ENCODE measurements at places on chromosomes 3 and 15. TPM values are rescaled to one million over a fixed set of nuclear protein-coding genes. Genes with fewer than 3 reads are reported as not detected.

UMPS gene
- 30.7 TPM for total RNA-seq

LRRC15 gene
- not detected for total RNA-seq

GPR171 gene
- not detected for total RNA-seq

SHF gene
- 309 TPM for total RNA-seq

AP3B2 gene
- total RNA-seq = 218 TPM

CHRNA3 gene
- 208 TPM for total RNA-seq

NEO1 gene
- 157 TPM for total RNA-seq

GOLGA8T gene
- total RNA-seq = not detected

PLSCR2 gene
- total RNA-seq = not detected

IQCF6 gene
- total RNA-seq = not detected

UCN2 gene
- total RNA-seq = 4.3 TPM

GRCh38 chr3:65619451-65619881, 419.3 kb downstream of the MAGI1 start:
- DNase-seq = no peak

DNA sequence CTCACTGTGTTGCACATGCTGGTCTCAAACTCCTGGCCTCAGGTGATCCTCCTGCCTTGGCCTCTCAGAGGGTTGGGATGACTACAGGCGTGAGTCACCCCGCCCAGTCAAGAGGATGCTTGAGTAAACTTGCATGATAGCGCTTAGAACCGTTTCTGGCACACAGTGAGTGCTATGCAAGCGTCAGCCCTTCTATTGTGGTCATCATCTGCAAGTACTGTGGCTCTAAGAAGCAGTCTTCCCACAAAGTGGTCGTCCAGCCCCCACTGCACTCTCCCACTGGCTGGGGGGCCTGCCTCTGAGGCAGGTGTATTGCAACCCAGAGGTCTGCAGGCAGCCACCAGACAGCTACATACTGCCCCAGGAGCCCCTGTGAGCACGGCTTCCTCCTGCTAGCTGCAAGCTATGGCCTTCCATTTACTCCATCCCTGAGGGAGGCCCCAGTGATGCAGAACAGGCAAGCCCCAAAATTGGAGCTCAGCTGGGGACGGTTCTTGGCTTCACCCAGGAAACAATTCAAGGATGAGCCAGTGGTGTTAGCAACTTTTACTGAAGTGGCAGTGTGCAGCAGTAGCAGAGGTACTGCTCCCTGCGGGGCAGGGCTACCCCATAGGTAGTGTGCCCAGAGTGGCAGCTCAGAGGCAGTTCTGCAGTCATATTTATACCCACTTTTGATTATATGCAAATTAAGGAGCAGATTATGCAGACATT, 95.4 kb downstream of the LSM3 start:
- no peak for DNase-seq

- DNase-seq = no peak
Measured at GRCh38 chr15:39198044-39199000, 382.6 kb upstream of the THBS1 start.

- no peak for DNase-seq
Measured at GRCh38 chr15:81117136-81117535, 16.9 kb upstream of the CFAP161 start.

DNA sequence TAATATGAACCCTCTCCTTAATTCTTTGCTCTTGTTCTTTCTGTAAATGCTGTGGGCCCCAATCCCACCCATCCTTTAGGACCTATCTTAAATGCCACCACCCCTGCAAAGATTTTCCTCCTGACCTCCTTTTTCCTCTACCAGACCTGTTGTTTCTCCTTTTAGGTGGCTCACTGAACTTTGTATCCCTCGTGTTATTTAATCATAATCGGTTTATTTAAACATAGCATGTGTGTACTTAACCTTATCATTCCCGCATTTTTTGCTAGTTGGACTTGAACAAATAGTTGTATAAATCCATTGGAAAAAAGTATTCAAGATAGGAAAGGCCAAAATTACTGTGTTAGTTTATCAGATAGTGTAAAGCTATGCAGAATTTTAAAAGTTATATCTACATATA, 988 bp upstream of the NFKBIZ start:
- no peak for DNase-seq

GRCh38 chr3:46571684-46572083, 5.6 kb upstream of the LRRC2 start:
- DNase-seq = no peak

DNA sequence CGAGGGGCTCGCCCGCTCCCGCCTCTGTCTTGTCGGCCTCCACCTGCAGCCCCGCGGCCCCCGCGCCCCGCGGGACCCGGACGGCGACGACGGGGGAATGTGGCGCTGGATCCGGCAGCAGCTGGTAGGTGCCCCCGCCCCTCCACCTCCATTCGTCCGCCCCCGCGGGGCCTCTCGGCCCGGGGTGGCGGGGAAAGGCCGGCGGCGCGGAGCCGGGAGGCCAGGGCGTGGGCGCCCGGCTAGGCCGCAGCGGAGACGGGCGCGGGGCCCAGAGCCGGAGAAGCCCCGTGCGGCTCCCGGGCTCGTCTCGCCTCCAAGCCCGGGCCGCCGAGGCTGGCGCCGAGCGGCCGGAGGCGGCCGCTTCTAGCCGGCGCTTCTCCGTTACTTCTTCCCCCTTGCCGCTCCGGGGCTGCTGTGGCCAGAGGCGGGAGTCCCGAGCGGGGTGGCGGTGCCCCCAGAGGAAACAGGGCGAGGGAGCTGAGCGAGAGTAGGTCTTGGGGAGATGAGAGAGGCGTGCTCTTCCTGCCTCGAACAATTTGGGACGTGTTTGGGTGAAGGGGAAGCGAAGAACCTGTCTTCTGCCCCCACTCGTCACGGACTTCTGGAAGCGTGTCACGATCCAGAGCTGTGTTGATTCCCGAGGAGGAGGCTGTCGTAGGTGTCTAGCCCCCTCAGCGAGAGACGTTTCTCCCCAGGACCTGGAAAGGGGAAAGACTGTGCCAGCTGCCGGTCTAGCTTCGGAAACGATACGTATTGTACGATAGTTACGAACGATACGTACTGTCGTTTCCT, 555 bp downstream of the ATP11B start:
- DNase-seq = peak; percentile 43

GRCh38 chr3:14431452-14431916, 29.1 kb downstream of the SLC6A6 start:
- DNase-seq = no peak

DNA sequence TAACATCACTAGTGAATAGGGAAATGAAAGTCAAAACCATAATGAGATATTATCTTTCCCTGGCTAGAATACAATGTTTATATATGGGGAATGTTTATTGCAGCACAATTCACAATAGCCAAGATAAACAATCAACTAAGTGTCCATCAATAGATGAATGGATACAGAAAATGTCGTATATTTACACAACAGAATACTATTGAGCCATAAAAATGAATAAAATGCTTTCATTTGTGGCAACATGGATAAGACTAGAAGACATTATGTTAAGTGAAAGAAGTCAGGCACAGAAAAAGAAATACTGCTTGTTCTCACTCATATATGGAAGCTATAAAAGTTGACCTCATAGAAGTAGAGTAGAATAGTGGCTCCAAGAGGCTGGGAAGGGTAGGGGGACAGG, 65.2 kb downstream of the SLC9C1 start:
- no peak for DNase-seq

- no peak for DNase-seq
Measured at GRCh38 chr3:57221883-57222282, 5.6 kb upstream of the APPL1 start.

- DNase-seq = no peak
Measured at GRCh38 chr15:77393471-77393840, 26.4 kb downstream of the PEAK1 start.

DNA sequence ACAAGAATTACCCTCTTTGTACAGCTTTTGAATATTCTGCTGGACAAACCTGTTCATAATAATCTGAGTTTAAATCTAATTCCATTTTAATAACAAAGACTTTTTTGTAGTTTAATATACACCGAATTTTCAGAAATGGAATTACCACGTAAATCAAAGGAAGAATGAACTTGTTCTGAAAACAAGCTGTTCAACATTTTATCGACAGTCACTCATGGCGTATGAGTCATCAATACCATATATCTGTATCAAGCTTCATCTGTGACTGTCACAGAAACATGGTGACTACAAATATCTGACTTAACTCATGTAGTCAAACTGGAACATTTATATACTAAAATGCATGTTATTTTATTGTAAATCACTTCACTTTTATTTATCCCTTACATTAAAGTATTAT, 90.0 kb downstream of the EFL1 start:
- DNase-seq = no peak

- DNase-seq = no peak
Measured at GRCh38 chr3:42556089-42556632, 25.6 kb downstream of the SEC22C start.

DNA sequence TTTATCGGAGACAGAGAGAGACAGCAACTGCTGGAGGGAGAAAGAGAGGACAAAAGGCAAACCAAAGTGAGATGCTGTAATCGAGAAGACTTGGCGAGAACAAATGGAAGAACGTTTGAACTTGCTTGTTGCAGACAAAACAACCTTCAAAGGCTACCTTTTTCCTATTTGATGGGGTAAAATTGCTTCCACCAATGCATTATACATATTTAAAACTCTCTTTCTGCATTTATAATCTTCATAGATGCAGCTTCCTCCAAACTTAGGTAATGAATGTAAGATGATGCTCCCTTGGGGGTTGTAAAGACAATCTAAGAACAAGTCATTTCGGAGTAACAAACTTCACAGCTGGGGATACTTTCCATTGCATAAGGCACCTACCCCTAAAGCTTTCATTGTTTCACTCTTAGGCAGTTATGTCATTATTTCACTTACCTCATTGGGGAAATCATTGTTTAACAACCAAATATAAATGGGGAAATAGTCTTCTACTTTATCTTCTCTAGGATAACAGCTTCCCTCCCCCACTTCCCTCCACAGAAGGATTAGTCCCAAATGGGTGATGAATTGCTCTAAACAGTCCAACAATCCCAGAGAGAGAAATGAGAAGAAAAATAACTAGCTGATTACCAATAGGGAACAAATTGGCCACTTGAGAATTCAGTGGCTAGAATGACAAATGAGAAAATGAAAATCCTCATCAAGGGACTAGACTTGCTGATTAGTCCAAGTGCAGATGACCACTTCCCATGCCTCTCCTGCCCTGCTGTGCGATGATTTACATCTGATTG, 269.8 kb upstream of the ADAMTS9 start:
- DNase-seq = no peak

- no peak for DNase-seq
Measured at GRCh38 chr3:17972959-17973906, 230.8 kb upstream of the TBC1D5 start.

GRCh38 chr3:70568626-70569025, 256.2 kb upstream of the MDFIC2 start:
- DNase-seq = no peak

DNA sequence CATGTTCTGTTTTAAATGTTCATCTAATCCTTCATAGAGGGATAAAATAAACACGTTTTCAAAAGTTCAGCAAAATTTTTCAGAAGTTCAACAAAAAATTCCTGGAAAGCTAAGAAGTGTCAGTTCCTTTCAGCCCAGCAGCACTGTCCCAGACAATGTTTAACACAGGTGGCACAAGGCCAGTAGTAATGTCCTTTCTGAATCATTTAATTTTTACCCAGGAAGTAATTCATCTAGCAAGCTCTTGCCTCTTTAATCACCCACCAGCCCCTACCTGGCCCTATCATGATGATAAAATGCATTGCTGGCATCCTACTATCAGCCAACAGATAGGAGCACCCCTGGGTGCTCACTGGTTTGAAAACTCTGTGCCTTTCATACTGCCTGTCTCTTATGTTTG, 627.1 kb upstream of the ADAMTS9 start:
- no peak for DNase-seq

GRCh38 chr3:185629554-185630181, 43.6 kb downstream of the SENP2 start:
- no peak for DNase-seq

DNA sequence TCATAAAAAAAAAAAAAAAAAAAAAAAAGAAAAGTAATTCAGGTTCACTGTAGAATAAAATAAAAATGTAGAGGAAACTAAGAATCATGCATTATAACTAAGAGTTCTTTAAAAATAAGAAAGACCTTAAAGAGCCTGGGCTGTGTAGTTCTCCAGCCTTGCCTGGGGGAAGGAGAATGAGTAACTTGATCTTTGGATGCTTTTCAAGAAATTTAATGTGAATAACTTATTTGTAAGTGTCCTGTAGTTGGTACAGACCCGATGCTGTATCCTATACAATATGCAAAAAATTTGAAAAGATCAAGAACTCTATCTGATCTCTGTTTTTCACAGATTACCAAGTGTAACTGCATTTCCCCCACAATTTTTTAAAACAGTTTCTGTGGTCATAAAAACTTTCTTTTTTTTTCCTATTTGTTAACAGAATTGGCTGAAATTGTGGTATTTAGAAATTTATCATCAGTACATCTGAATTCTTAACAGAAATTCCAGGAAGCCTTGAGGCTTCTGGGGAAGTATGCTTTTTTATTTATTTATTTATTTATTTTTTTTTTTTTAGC, 195.3 kb downstream of the THRB start:
- DNase-seq = no peak

GRCh38 chr15:70853973-70854665, at the start of gene LARP6:
LARP6 (minus strand) TSS chr15:70854157; CDS start chr15:70854088, 69 bp downstream.
- DNase-seq = peak; percentile 81

DNA sequence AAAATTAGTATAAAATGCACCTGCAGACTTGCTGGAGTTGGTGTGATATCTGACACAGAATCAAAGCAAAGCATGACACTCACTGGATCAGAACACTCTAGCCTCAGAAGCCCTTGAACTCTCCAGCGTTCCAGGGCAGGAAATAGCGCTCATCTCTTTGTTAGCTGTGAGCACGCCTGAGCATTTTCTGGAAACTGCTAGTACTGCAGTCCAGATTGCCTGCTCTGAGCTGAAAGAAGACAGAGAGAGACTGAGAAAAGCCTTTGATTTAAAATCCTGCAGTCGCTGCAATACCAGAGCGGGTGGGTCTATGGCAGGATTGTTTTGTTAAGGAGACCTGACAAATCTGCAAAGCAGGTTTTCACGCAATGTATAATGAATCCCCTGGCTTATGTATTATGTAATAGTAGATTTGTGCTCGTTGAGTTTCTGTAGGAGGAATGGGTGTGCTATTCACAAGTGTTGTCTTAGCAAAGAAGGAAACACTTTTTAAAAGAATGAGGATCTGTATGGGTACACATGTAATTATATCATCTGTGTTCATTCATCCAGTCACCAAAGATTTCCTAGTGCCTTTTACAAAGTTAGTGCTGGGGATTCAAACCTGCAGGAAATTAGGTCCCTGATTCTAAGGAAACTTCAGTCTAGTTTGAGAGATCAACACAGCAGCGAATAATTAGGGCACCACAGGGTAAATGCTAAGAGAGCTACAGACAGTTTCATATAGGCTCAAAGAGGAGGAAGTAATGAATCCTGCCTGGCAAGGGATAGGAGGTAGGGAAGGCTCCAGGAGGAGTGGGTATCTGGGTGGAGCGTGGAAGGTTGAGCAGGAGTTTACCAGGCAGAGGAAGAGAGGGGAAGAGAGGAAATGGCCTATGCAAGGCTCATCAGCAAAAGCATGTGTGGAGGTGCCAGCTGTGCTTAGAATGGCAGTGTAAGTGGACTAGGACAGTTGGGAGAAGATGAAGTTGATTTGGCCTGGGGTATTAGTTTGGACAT, 26.1 kb upstream of the MGLL start:
- no peak for DNase-seq

- DNase-seq = no peak
Measured at GRCh38 chr3:132550579-132551305, 46.3 kb upstream of the ACKR4 start.

Data from glutamatergic neuron (in vitro differentiated cells).